ENCODE measurements at places on chromosomes 16 and 17. TPM values are rescaled to one million over a fixed set of nuclear protein-coding genes. Genes with fewer than 3 reads are reported as not detected.

ZNF23 gene
- total RNA-seq, result 10.9 TPM

GRCh38 chr16:7185165-7185564, 147.5 kb upstream of the RBFOX1 start:
- no peak for DNase-seq

DNA sequence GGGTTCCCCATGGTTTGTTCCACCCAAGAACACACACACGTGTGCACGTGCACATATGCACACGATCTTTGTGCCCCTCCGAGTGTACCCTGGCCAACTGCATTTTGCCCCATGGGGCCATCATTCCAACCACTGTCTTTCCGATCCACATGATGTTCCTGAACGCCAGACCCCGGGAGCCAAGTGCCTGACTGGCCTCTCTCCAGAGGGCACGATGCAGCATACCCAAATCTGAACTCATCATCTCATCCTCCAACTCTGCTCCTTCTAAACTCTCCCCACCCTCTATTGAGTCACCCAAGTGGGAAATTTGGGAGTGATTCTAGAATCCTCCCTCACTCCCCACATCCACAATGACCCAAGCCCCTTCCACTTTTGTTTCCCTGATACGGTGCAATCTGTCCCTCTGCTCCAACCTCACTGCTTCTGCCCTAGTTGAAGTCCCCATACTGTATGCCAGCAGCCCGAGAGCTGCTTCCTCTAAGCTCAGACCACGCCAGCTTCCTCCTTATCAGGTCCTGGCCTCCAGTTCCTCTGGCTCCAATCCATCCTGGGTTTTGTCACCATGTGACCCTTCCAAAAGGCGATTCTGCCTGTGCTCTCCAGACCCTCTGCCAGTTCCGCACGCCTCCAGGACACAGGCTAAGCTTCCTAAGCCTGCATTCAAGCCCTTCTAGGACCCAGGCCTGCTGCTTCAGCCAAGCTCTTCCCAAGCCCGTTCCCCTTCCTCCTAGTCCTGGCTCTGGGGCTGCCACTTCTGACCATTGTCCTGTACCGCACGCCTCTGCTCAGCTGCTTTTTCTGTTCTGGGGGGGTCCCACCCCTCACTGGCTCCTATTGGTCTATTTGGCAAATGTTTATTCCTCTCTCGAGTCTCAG, 10.1 kb upstream of the TMEM208 start:
- DNase-seq, result peak; percentile 22

DNA sequence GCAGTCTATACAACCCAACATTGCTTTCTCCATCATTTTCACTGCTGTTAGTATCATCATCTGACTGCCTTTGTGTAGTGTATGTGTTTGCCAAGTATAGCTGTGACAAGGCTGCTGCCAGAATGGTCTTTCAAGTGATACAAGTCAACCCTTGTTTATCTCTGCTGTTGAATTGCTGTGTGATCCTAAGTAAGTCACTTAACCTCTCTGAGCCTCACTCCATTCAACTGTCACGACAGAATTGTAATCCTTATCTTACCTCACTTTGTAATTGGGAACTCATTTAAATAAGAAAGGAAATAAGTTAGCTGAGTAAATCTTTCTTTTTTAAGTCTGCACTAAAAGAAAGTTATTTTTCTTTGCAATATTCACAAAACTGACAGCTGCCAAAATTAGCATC, 340.6 kb downstream of the CA10 start:
- DNase-seq, result no peak

DNA sequence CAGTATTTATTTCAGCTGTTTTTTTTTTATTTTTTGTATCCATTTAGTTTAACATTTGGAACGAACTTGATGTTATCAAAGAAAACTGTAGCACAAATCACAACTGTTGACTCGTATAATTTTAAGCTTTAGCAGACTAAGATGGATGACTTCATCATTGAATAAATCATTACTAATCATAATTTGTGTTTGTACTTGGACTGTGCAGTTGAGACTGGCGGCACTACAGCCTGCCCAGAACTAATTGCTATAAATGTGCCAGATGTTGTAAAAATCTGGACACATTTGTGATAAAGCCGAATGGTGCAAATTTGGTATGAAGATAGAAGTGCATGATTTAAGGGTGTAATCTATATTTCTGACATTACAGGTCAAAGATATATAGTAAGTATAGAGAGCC, 897.7 kb upstream of the CDH8 start:
- DNase-seq, result no peak

- DNase-seq, result peak; percentile 47
These were observed at the start of gene RPRML for GRCh38 chr17:46979147-46979863. Gene RPRML, minus strand, starts transcription at chr17:46979253. Its CDS starts 246 bp downstream, at chr17:46979007.

PRSS27 gene
- not detected for total RNA-seq

DNA sequence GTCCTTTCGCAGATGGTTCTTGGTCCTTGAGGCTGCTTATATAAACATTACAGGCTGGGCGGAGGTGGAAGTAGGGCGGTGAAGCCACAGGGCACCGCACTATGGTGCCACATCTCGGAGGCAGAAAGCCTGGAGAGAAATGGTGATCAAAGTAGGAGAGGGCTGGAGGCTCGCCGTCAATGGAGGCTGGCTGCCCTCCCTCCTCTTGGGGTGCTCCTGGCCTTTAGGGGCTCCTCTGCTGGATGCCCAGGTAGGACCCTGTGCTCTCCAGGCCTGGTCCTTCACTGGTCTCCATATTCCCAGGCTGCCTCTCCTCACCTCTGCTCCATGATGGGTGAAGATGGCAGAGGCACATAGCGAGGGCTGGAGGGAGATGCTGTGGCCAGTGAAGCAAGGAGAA, 2.1 kb upstream of the TLCD2 start:
- DNase-seq, result no peak

- DNase-seq, result peak; percentile 75
These were observed 68.2 kb downstream of the MYO18A start for GRCh38 chr17:29111816-29112499.

DNA sequence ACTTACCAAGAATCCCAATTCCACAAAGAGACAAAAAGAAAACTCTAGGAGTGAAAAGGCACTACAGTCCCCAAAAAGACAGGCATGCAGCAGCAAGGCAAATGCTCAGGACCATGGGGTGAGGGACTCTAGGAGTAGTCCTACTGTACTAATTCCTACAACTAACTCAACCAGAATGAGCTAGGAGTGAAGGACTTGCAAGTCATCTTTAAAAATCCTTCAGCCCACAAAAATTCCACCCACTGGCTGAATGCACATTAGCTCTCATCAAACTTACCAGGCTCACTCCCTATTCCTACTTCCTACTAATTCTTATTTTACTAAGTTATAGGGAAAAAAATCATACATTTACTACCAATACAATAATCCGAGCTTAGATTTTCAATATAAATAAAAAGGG, 141.7 kb upstream of the C17orf78 start:
- DNase-seq, result no peak

GRCh38 chr16:82241469-82242052, 71.5 kb upstream of the MPHOSPH6 start:
- no peak for DNase-seq

DNA sequence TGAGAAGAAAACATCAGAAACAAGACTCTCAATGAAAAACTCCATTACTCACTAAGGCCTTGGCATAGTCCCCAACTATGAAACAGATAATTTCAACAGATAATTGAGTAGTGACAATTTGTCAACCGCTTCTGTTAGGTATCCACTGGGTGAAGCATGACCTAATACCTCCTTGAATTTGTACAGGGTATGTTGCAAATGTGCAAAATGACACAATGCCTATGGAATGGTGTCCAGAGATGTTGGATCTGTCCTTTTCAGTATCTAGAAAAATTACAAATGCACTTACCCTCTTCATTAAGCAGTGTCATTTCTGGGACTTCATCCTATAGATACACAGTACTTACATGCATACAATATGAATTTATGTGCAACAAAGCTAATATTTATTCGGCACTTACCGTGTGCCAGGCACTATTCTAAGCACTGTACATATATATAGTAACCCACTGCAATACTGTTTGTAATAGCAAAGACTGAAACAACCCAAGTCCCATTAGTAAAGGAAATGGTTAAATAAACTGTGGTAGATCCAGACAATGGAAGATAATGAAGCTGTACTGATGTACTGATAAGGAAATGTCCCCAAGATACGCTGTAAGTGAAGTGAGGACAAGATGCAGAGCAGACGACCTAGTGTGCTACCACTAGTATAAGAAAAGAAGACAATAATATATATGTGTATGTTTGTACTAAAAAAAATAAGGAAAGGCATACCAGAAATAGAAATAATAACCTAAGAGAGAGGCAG, 21.4 kb upstream of the SLC6A4 start:
- peak; percentile 80 for DNase-seq

NDRG4 gene
- total RNA-seq, result 7.1 TPM

GRCh38 chr16:52383119-52383518, 163.8 kb downstream of the TOX3 start:
- no peak for DNase-seq

SLFN5 gene
- total RNA-seq, result 57.3 TPM

- DNase-seq, result peak; percentile 32
These were observed 30.6 kb downstream of the TNFRSF13B start for GRCh38 chr17:16941072-16942036.

HSD17B2 gene
- not detected for total RNA-seq

- DNase-seq, result no peak
These were observed 71.8 kb downstream of the PRKCA start for GRCh38 chr17:66373944-66374817.

GRCh38 chr16:79598348-79599181, 2.0 kb downstream of the MAF start:
- peak; percentile 12 for DNase-seq

- no peak for DNase-seq
These were observed 22.9 kb downstream of the DUSP14 start for GRCh38 chr17:37512442-37513068.

- no peak for DNase-seq
These were observed 89.7 kb downstream of the NPIPB11 start for GRCh38 chr16:29316761-29317183.

SLC5A10 gene
- not detected for total RNA-seq

DNA sequence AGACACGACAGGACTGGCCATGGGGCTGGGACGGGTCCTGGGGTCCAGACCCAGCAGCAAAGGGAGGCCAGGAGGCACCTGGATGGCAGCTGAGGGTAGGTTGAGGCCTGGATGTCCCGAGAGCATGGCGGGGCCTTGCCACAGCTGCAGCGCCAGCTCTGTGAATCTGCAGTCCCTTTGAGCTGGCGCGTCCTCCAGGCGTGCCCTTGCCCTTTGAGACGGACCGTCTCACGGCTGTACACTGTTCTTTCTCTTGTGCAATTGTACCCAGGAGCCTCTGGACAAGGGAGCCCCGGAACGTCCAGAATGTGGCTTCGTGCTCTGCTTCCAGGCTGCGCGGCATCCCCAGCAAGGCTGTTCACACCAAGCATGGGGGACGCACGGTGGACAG, 69.5 kb upstream of the CIBAR2 start:
- no peak for DNase-seq

MYO18A gene
- total RNA-seq, result 30.5 TPM

DNA sequence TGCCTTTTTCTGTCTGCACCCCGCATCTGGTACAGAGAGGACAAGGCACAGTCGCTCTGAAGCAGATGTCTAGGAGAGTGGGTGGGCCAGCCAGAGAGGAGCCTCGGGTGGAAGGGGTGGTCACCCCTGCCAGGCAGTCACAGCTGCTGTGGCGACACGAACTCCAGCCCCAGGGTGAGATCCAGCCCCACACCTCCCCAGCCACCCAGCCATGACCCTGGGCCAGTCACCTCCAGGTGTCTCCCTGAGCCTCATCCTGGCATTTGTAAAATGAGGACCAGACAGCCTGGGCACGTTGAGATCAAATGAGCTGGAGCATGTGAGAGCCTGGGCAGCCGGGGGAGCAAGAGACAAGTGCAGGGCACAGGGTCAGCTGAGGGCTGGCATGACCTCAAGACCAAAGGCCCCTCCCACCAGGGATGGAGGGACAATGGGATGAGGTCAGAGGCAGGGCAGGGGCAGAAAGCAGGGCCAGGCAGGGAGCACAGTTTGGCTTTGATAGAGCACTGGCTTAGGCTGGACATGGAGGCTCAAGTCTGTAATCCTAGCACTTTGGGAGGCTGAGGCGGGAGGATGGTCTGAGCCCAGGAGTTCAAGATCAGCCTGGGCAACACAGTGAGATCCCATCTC, 7.7 kb downstream of the ADAM11 start:
- no peak for DNase-seq

- peak; percentile 33 for DNase-seq
These were observed 44.4 kb downstream of the YPEL2 start for GRCh38 chr17:59375857-59376256.

Data from GM23248 (cell line).